ENCODE measurements at places on chromosomes 11 and 22.

- DNase-seq, result no peak
Measured at GRCh38 chr11:128512474-128512996, 74.8 kb downstream of the ETS1 start.

DNA sequence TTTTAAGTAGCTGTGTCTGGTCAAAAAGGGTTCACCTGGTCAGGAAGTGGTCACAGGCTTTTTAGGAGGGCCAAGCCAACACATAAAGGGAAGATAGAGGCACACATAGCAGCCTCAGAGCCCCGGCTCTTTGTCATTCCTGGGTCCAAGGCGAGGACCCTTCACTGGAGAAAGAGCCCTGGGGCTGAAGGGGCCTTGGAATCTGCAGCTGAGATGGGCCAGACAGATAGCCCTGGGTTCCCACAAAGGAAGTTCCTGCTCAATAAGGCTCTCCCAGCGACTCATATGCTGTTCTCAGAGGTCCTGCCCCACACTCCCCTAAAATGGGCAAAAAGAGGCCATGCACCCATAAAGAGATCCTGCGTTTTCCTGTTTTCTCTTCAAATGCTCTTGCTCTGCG is 77.7 kb downstream of the LINC01488 start:
- DNase-seq, result no peak

DNA sequence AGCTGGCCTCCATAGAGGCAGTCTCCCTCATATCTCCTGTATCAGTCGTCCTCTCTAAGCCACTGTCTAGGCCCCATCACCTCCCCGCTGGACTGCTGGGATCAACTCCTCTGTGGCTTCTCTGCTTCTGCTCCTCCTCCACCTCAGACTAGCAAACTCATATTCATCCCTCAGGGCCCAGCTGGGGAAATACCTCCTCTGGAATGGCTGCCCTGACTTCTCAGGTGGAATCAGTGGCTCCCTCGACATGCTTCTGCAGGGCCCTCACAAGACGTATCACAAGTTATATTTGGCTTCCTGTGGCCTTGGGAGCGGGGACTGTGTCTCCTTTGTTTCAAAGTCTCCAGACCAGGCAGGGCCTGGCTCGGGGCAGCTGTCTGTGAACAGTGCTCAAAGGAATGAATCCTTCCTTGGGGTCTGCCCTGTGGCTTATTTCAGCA is 10.0 kb downstream of the SLC29A2 start:
- no peak for DNase-seq

- DNase-seq, result no peak
Measured at GRCh38 chr11:112523031-112523430, 262.4 kb upstream of the PLET1 start.

DNA sequence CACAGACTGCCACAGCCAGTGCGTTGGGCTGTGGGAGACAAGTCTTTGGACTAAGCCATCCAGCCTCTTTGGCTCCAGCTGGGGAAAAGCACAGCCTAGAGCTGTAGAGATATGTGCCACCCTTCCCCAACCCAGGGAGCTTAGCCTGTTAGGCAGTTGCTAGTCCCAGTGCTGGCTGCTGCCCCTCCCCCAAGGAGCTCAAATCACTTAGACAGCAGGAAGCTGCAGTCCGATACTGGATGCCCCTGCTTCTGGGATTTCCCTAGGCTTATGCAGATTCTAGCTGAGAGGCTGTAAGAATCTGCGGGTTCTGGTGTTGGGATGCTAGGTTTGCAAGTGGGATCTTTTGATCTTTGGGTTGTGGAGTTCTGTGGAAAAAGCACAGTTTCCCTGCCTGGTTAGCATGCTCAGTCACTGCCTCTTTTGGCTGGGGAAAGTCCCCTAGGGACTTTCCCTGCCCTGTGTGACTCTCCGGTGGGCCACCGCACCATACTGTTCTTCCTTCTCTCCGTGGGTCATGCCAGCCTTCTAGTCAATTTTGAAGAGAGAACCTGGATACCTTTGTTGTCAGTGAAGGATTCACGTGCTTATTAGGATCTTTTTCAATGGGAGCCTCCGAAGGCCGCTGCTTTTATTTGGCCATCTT is 792.0 kb downstream of the KCNA4 start:
- DNase-seq, result no peak

GRCh38 chr22:19766511-19767426 is 6.2 kb downstream of the TBX1 start:
- DNase-seq, result no peak
